Chondrocyte (in vitro differentiated cells): ENCODE measurements at places on chromosomes 1 and 21. TPM values are rescaled to one million over a fixed set of nuclear protein-coding genes. Genes with fewer than 3 reads are reported as not detected.

DNA sequence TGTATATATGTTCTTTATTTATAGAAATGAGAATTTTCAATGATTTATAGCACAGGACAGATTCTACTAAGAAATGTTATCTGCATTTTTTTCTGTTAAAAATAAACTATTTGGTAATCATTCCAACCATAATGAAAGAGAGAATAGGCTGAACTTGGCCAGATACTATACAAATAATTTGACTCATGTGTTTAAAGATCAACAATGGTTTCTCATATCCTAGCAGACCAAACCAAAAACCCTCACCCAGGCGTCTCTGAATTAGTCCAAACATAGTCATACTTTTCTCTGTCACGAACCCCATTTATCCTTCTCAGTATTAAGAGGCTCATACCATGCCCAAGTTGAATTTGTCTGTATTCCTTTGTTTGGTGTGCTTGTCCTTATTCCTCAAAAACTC, 40.3 kb downstream of the RPE65 start:
- DNase-seq, result no peak

GRCh38 chr1:61028136-61028535, 54.2 kb upstream of the NFIA start:
- DNase-seq, result no peak

GRCh38 chr1:91014475-91014874, 7.4 kb downstream of the ZNF644 start:
- no peak for DNase-seq

DNA sequence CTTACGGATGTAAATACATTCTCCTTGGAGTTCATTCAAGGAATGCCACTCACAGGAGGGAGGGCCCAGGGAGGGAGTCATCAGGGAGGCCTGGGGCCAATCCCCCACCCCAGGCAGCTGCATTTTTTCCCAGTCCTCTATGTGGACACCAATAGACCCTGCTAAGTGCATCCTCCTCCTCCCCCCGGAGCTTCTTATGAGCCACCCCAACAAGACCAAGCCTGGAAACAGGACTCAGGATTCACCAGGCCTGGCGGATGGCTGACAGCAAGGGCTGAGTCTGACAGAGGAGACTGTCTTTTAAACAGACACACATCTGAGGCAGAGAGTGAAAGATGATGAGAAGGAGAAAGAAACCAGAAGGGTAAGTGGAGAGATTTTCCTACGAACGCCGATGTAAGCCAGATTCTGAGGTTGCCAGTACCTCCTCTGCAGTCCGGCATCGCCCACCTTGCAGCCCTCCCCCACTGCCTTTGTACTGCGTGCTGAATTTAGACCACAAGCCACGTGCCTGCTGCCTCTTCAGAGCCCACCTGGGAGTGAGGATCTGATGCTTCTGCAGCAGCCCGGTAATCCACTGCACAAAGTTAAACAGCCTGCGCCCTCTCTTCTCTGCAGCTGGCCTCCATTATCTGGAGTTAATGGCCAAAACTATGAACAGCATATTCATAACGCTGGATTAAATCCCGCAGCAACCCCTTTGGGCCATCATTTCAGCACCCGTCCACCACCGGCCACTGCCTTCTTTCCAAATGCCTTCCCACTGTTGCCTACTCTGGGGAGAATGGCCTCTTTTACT, 17.6 kb upstream of the SFPQ start:
- no peak for DNase-seq

GRCh38 chr1:11052839-11053757, 6.1 kb upstream of the MASP2 start:
- DNase-seq, result no peak

GRCh38 chr21:16563795-16564194, 834.0 kb downstream of the USP25 start:
- no peak for DNase-seq

DNA sequence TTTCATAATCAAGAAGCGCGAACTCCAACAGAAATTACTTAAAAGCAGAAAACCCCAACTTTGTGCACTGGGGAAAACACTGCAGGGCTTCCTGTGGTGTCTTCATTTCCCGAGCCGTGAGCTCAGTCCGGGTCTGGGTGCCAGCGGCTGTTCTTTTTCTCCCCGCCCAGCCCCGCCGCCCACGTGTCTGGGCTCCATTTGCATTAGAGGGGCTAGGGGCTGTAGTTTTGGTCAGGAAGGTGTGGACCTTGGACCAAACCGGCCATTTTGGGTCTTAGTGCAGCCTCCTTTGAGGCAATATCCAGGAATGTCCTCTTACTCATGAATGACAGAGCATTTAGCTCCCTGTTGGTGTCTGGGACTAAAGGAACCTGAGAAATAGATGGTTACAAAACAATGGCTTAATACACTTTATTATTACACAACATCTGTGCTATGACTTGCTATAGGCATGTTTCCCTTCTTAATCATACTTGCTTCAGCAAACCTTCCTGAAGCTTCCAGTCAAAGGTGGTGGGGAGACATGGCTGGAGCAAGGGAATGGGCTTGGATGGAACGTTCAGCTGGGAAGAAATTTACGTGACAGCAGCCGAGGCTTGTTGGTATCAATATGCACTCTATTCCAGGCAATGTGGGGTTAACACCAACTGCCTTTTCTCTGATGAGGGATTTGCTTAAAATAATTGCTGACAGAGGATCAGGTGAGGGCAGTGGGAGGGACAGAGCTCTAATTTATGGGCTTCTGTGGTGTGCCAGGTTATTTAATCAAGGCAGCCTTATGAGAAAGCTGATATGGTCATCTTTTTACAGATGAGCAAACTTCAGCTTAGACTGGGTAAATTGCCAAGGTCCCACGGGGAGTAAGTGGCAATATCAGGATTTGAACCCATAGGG, 1.1 kb downstream of the AGTRAP start:
- DNase-seq, result no peak

DNA sequence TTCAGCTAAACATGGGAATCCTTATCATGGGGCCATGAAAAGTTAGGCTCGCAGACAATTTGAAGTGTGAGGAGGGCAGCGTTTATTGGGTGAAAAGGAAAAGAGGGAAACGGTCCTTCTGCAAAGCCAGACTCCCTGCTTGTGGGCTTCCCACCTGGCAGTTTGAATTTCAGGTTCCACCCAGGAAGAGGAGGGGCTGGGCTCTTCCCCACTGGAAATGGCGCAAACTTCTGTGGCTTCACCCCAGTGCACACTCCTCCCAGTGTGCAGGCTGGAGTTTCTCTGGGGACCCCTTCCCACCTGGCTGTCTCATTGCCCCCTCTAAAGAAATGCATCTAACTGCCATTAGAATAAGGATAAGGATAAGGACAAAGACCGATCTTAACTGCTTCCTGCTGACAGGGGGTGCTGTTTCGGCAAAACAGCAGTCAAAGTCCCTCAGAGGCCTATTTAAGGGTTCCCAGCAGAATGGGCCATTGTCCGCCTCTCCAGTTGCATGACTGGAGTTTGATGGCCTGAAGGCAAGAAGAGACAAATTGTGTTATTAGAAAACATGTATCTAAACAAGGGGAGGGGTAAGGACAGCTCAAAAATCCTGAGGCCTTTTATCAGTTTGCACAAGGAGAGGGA, 20.4 kb downstream of the AIM2 start:
- DNase-seq, result no peak

DNA sequence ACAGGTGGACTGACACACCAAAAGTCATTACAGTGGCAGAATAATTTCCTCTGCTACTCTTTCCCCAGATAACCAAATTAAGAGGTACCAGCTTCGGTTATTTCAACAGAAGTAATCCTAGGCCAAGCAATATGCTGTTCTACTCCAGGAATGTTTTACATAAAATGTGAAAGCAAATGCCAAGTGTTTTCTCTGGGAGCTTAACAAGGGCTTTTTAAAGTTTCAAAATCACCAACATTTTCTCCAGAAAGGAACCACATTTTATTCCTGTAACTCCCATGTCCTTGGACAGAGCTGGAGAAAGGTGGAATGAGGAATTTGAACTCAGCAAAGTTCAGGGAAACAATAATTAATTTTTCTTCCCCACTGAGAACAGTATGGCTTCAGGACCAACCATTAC, 27.2 kb downstream of the CNN3 start:
- DNase-seq, result no peak

- no peak for DNase-seq
Measured at GRCh38 chr21:26686278-26686677, 113.2 kb upstream of the CYYR1 start.

GRCh38 chr1:228293816-228294500, 86.1 kb downstream of the OBSCN start:
- DNase-seq, result no peak

DNA sequence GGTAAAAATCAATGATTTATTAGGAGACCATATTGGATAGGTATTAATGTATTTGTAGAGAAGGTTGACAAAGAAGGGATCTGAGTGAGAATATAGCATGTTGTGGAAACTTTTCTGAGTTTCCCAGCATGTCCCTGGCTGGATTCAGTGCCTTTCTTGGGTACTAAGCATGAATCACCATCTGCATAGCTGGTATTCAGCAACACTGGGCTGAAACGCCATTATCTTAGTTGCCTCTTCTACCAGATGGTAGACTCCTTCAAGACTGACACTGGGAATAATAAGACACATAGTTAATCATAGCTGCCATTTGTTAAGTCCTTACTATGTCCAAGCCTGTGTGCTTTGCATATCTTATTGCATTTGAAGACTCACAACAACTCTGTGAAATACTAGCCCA, 45.5 kb downstream of the ATP5PF start:
- DNase-seq, result no peak

- no peak for DNase-seq
Measured at GRCh38 chr1:103900005-103900404, 150.3 kb downstream of the AMY1C start.

DNA sequence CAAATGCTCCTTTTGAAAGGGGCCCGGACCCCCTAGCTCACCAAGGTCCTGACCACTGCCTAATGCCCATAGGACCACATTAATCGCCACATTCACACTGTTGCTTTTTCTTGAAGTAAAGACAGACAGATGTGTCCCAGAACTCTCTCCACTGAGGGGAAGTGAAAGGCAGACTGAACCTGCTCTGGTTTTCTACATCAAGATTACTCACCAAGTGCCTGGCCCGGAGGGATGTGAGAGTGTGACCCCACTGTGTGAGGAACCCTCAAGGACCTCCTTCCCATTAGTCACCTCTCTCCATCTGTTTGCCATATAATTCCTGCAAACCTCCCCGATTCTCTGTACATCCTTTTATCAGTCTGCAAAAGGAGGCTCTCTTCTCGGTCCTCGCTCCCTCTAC, 381.5 kb downstream of the OMA1 start:
- no peak for DNase-seq

- DNase-seq, result peak; percentile 79
Measured at GRCh38 chr21:45331531-45332147, 43.9 kb upstream of the POFUT2 start.

GRCh38 chr1:152182944-152183361, 23.9 kb upstream of the RPTN start:
- no peak for DNase-seq

GRCh38 chr1:66402194-66402593, 131.8 kb upstream of the SGIP1 start:
- no peak for DNase-seq

DNA sequence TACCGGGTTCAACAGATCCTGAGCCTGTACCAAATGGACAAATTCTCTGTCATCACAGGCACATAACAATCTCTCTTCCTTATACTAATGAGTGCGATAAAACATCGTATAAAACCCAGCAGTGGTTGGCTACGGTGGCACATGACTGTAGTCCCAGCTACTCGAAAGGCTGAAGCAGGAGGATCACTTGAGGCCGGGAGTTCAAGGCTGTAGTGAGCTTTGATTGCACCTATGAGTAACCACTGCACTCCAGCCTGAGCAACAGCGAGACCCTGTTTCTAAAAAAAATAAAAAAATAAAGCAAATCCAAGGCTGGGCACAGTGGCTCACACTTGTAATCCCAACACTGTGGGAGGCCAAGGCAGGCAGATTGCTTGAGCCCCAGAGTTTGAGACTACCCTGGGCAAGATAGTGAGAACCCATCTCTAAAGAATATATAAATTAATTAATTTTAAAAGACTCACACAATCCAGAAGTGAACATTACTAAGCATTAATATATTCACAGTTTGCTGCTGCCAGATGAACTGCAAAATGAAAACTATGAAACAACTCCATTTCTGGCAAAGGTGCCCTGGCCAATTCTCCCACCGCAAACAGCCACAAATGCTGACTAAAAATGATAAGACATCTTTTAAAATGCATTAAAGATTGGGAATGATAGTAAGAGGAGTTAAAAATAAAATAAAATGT, 13.1 kb downstream of the ZBTB17 start:
- no peak for DNase-seq

DNA sequence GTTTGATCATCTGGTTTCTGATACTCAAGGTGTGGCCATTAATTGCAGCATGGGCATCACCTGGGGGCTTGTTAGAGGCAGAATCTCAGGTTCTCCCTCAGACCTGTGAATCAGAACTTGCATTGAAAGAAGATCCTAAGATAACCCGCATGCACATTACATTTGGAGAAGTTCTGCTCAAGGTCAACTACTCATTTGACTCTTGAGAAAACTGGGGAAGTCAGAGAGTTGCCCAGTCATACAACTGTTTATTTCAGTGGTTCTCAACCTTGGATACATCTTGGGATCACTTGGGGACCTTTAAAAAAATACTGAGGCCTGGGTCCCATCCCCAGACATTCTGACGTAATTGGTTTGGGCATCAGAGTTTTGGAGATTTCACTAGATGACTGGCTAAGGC, 30.5 kb downstream of the CAMTA1 start:
- DNase-seq, result no peak

GRCh38 chr21:43624339-43624738, 34.9 kb downstream of the HSF2BP start:
- DNase-seq, result no peak

- no peak for DNase-seq
Measured at GRCh38 chr1:196063952-196064351, 544.3 kb downstream of the KCNT2 start.

DNA sequence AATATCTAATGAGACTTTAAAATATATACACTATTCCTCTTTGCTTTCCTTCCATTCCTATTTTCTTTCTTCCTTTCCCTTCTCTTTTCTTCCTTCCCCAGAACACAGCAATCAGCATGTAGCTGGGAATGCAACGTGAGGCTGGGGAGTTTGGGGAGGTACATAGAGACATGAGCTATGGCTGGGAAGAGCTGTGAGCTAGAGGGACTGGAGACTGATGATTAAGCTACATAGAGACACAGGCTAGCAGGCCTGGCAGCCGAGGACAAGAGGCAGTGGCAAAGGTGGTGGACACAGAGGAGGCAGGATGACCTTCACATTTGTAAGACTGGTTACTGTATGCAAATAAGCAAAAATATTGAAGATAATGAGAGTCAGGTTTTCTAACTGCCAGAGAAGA, 7.5 kb downstream of the LPAR3 start:
- no peak for DNase-seq

GRCh38 chr1:23389837-23390321, 20.2 kb upstream of the ZNF436 start:
- DNase-seq, result no peak

PRR9 gene
- not detected in 3 replicates for total RNA-seq

ACBD6 gene
- total RNA-seq, result 43.1 to 55.0 TPM (median 43.4 TPM) in 3 replicates

DMBX1 gene
- total RNA-seq, result not detected in 3 replicates

TRIM58 gene
- total RNA-seq, result 0.41 to 1.7 TPM (median 0.70 TPM) in 3 replicates

RAB3B gene
- total RNA-seq, result 15.3 to 33.9 TPM (median 32.8 TPM) in 3 replicates

CLCA4 gene
- not detected in 3 replicates for total RNA-seq

OR10R2 gene
- not detected in 3 replicates for total RNA-seq

METTL25B gene
- total RNA-seq, result 11.4 to 17.1 TPM (median 14.1 TPM) in 3 replicates

OR2L2 gene
- total RNA-seq, result 0.07 TPM in 1 of 3 replicates, not detected in the others

IVL gene
- total RNA-seq, result not detected in 3 replicates

LAMB3 gene
- 5.5 to 6.5 TPM (median 6.3 TPM) in 3 replicates for total RNA-seq

DCST1 gene
- not detected in 3 replicates for total RNA-seq

TMEM269 gene
- 0.20 to 0.70 TPM (median 0.23 TPM) in 3 replicates for total RNA-seq

OLIG2 gene
- 0.36 to 0.50 TPM (median 0.46 TPM) in 3 replicates for total RNA-seq

LRRIQ3 gene
- 0.23 to 0.34 TPM in 2 of 3 replicates, not detected in the other for total RNA-seq

MIXL1 gene
- 0.17 TPM in 1 of 3 replicates, not detected in the others for total RNA-seq
